Stimulated activated CD4-positive, alpha-beta T cell treated with anti-CD3 and anti-CD28 coated beads, Interleukin-1b, Interleukin-23, amount 100 ng/mL, for 1 hour (primary cell): ENCODE measurements at places on chromosomes 12 and 14.

- no peak for DNase-seq
These were observed 69.9 kb downstream of the SLC16A7 start for GRCh38 chr12:59665701-59666100.

DNA sequence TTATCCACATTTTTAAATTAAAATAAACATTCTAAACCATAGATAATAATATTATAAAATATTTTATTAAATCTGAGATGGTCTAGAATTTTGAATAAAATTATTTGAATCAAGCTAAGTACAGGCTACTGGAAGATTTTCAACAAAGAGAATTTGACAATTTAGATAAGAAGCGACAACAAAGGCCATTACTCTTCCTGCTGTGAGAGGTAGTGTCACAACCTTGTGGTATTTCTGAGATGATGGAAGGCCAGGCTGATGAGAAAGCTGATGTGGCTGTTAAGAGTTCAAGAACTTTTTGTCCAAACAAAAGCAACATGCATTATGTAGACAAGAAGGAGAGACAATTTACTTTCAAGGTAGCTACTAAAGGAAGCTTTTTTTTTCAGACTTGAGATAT lies 43.7 kb upstream of the CNTN1 start:
- no peak for DNase-seq

DNA sequence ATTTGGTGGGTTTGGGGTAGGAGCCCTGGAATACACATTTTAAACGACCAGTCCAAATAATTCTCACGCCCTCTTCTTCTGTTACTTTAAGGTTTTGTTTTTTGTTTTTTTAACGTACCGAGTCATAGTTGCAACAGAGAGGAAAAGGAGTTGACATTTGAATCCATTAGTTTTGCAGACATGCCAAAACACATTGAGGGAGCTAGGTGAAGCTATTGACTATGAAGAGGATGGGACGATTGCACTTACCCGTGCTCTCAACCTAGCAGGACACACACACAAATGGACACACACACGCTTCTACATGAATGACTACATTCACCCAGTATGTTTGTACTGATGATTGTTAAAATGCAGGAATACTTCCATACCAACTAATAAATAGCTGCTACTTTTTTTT lies 54.3 kb upstream of the CIT start:
- DNase-seq, result no peak

DNA sequence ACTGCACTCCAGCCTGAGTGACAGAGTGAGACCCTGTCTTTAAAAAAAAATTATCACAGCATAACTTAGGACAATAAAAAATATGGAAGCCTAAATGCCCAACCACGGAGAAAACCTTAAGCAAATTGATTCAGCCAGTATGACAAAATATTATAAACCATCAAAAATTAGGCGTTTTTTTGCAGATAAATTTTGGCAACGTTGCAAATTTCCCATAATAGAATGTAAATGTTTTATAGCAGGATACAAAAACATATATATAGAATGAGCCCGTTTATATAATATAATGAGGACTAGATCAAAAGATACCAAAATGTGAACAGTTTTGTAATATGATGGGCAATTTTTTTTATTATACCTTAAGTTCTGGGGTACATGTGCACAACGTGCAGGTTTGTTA lies 6.8 kb upstream of the EML5 start:
- no peak for DNase-seq

DNA sequence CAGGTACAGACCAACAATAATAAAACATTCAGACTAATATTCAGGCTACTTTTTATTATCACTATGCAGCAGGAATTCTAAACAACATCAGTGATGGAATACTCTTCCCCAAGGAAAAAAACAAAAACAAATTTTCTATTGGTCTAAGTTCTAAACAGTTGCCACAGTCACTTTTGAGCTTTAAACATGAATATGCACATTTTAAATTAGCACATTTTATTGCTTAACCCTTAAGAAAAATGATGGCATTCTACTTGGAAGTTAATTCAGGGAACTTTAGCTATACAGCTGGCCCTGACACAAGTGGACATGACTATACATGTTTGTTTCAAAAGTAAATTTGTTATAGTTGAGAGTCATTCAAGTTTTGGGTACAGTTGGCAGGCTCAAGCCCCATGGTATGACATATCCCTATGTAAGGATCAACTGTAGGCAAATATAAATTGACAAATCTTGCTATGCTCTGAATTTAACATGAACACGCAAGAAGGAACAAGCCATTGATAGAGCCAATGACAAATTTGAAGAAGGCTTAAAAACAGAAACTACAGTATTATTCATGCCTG lies 224.3 kb upstream of the AMIGO2 start:
- DNase-seq, result no peak

DNA sequence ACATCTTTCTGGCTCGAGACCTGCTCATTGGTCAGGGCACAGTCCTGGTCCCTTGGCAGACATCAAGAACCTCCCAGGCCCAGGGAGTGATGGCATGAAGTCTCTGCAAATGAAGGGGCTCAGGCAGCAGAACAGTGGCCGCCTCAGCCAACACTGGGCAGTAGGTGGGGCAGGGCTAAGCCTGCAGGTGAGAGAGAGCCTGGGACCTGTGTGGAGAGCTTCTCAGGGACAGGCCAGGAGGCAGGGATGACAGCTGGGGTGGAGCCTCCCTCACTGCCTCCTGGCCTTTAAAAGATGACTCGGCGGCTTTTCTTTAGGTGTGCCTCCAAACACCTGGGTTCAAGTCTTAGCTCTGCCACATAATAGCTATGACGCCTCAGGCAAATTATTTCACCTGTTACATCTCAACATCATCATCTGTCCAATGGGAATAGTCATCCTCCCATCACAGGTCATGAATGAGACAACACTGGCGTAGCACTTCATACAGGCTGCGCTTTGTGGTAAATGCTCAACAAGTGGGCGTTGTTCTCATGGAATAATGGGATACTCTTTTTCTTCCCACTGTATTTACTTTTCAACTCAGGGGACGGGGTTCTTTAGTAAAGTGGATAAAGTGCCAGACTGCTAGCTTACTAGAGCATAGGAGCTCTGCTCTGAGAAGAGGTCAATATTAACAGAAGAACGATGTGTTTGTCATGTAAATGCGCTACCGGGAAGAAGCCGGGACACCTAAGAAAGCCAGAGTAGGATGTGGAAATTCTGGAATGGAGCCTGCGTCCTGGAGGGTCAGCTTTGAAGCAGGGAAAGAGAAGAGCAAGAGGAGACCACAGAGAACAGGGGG lies 277.4 kb downstream of the FOXN3 start:
- DNase-seq, result no peak

GRCh38 chr14:76456200-76456599 lies 80.3 kb downstream of the ESRRB start:
- DNase-seq, result no peak

DNA sequence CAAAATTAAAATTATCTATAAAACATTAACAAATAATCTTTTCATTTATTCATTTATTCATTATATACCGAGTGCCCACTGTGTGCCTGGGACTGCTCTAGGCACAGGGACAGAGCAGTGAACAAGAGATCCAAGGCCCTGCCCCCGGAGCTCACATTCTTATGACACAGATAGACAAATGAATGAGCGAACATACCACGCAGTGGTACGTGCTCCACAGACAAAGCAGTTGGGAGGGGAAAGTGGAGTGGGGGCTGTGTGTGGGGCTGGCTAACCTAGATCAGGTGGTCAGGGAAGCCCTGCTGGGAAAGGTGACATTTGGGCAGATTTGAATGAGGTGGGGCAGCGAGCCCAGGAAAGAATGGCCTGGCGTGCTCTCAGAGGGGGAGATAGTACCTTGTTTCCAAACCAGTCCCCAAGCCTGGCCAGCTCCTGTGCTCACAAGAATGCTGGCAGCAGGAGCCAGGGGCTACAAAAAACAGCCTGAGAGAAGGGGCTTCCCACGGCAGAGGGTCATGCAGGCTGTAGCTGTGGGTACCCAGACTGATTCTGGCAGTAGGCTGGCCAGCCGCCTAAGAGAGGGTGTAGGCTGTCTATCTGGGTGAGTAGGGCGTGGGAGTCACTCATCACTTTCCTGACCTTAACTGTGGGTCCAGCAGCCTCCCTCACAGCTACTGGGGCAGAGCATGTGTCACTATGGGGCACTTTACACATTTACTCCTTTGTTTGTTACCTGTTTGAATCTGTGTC lies 57.8 kb upstream of the ACTN1 start:
- no peak for DNase-seq
